NCI-H2081 (cell line): ENCODE measurements at places on chromosomes 16 and 17.

DNA sequence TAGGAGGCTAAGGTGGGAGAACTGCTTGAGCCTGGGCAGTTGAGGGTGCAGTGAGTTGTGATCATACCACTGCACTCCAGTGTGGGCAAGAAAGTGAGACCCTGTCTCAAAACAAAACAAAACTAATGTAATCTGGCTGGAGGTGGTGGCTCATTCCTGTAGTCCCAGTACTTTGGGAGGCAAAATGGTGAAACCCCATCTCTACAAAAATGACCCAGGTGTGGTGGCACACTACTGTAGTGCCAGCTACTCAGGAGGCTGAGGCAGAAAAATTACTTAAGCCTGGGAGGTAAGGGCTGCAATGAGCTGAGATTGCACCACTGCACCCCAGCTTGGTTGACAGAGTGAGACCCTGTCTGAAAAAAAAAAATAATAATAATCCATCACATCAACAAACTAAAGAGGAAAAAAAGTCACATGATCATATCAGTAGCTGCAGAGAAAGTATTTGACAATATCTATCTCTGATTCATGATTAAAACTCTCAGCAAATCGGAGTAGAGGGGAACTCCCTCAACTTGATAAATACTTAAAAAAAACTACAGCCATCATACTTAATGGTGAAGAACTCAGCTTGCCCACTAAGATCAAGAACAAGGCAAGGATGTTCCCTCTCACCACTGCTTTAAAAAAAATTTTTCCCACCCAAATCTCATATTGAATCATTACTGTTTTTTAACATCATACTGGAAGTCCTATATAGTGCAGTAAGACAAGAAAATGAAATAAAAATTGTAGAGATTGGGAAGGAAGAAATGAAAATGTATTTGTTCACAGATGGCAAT is 31.0 kb downstream of the DHRS7B start:
- no peak for DNase-seq

DNA sequence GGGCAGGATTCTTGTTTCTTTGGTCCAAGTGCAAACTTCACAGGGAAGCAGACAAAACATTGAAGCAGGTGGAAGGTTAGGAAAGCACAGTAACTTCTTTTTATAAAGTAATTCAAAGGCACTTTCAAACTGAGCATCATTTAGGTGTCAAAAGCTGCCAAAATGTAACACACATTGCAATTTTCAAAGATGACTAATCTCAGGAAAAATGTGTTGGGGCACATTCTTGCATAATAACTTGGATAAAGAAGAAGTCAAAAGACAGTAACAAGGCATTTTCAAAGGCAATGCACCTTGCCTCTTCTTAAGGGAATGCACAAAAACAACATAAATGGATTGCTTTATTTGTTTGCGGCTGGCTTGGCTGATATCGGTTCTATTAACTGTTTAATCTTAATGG is 3.6 kb downstream of the KCNJ2 start:
- no peak for DNase-seq

- no peak for DNase-seq
Measured at GRCh38 chr16:4052096-4052495, 64.1 kb downstream of the ADCY9 start.

GRCh38 chr16:63422715-63423114 is 1386.5 kb upstream of the CDH8 start:
- DNase-seq = no peak

GRCh38 chr17:80940171-80941123 is 51.2 kb upstream of the CHMP6 start:
- no peak for DNase-seq

GRCh38 chr17:17175917-17176316 is 30.2 kb downstream of the PLD6 start:
- DNase-seq = no peak

DNA sequence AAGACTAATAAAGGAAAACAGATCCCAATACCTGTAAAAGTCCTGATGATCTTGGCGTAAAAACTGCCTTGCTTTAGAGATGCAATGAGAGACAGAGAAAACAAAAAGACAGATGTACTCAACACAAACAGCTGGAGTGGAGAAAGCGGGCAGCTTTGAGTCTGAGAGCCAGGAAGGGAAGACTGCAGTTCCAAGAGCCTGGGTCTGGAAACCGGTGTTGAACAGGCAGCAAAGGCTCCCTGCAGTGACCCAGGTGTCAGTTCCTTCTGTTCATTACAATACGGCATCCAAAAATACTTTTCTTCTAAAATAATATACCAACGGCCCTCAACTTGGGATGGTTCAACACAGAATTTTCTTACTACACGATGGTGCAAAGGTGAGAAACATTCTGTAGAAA is 29.6 kb downstream of the VPS53 start:
- no peak for DNase-seq

DNA sequence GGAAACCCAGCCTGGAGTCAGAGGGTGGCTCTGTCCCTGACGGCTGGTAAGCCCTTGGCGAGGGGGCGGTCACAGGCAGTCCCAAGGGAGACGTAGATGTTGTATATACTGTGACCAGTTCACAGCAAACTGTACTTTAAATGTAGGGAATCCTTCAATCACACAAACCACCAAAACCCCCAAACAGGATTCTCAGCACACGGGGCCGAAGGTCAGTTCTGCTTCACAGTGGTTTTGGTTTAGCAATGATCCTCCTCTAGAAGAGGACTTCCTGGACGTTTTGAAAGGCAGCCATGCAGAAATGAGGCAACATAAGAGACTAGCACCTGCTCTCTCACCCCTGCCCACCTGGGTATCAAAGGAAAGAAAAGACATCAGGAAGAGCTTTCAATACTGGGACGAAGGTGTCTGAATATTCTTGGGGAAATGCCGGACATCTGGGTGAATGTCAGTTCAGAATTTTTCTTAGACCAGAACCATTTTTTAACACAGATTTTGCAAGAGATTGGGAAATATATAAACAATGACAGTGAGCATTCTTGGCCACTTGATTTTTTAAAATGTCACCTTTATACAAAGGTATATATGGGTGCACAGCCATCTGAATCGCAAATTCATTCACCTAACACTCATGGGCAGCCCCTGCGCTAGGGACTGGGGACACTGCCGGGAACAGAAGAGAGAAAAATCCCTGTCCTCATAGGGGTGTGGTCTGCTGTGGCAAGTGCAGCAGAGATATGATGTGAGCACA is 74.2 kb downstream of the CRISPLD2 start:
- no peak for DNase-seq

DNA sequence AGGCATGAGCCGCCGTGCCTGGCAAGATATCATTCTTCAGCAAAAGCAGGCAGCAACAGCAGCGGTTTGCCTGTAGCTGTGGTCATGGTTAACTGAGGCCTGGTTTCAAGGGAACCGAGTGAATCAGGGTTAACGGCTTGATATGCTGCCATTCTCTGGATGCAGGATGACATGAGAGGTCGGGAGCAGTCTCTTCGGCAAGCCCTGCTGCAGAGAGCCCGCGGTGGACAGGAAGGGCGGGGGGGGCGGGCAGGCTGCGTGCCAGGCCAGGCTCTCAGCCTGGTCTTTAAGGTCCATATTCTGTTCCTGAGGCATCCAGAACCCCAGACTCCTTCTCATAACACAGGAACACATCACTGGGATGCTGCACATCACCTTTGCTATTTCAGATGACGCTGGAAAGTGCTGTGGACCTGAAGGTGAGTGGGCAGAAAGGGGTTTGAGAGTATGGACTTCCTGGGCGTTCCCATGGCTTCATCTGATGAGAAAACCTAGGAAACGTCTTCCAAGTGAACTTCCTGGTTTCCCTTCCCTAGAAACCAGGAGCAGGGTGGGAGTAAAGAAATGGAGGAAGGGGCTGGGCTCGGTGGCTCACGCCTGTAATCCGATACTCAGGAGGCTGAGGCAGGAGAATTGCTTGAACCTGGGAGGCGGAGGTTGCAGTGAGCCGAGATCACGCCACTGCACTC is 165.6 kb upstream of the RPH3AL start:
- DNase-seq = no peak

DNA sequence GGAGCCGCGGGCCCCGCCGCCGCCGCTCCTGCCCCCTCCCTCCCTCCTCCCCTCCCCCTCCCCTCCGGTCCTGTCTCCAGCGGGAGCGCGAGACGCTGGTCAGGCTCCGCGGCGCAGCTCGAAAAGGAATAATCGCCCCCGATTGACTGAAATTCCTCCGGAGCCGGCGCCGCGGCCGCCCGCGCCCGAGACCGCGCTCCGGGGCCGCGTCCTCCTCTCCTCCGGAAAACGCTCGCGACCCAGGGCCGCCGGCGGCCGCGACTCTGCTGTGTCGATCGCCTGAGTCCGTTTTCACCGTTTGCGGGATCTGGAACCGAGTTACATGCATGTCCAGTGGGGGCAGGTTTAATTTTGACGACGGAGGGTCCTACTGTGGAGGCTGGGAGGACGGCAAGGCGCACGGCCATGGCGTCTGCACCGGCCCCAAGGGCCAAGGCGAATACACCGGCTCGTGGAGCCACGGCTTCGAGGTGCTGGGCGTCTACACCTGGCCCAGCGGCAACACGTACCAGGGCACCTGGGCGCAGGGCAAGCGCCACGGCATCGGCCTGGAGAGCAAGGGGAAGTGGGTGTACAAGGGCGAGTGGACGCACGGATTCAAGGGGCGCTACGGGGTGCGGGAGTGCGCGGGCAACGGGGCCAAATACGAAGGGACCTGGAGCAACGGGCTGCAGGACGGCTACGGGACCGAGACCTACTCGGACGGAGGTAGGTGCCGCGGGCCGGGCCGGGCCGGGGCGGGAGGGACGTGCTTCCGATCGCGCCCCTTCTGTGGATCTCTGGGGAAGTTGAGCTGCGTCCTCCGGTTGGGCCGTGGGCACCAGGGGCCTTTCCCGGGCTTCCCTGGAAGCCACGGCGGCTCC is 744 bp downstream of the JPH3 start:
- no peak for DNase-seq

DNA sequence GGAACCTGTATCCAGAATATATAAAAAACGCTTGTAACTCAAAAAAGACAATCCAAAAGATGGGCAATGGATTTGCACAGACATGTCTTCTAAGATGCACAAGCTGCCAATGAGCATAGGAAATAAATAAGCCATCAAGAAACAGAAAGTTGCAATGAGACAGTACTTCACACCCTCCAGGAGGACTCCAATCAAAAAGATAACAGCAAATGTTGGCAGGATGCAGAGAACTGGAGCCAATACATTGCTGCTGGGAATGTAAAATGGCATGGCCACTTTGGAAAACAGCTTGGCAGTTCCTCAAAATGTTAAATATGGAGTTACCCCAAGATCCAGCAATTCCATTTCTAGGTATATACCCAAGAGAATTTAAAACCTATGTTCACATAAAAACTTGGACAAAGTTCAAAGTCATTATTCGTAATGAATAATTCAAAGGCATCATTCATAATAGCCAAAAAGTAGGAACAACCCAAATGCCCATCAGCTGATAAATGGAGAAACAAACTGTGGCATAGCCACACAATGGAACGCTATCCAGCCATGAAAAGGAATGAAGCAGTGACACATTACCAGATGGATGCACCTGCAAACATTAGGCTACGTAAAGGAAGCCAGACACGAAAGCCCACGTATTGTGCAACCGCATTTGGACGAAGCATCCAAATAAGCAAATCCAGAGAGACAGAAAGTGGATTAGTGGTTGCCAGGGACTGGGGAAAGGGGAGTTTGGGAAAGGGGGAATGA is 25.6 kb downstream of the GGA2 start:
- no peak for DNase-seq

GRCh38 chr17:8469964-8470363 is 34.3 kb downstream of the NDEL1 start:
- no peak for DNase-seq

GRCh38 chr16:80587071-80587470 is 46.3 kb downstream of the DYNLRB2 start:
- DNase-seq = no peak

- DNase-seq = no peak
Measured at GRCh38 chr16:83393196-83393981, 414.4 kb upstream of the HSBP1 start.

GRCh38 chr17:66507103-66507923 is 204.9 kb downstream of the PRKCA start:
- no peak for DNase-seq

DNA sequence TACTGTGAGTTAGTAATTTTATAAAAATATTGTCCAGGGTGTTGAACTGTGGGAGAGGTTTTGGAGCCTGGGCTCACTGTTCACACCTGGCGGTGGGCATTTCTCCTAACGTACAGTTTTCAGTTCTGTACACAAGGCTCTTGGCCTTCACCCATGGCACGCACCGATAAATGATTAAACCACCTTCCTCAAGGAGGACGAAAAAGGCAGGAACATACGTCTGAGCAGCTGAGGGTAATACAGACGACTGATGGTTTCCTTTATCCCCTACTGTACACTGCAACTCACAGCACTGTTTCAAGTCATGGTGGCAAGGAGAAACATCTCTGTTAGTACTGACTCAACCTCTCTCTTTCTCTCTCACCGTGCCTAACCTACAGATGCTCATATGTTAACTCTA is 1.4 kb upstream of the ST6GALNAC1 start:
- DNase-seq = no peak

DNA sequence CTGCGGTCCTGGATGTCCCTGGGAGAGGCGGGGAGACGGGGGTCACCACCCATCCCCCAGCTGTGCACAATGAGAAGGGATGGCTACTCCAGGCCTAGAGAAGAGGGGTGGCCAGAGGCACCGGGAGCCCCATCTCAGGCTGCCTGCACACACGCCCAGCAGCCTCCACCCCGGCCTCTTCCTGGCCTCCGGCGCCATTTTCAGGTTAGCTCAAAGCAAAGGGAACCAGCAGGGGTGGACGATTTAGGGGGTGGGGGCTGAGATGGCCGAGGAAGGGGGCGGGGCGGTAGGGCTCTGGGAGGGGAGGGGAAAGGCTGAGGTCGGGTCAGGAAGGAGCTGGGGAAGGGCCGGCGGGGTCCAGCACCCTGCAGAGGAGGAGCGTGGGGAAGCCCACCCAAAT is 42.8 kb downstream of the SRCIN1 start:
- DNase-seq = no peak

GRCh38 chr17:80283116-80283852 is 22.6 kb downstream of the RNF213 start:
- DNase-seq = no peak

- DNase-seq = no peak
Measured at GRCh38 chr16:4945560-4946502, 8.9 kb upstream of the PPL start.

DNA sequence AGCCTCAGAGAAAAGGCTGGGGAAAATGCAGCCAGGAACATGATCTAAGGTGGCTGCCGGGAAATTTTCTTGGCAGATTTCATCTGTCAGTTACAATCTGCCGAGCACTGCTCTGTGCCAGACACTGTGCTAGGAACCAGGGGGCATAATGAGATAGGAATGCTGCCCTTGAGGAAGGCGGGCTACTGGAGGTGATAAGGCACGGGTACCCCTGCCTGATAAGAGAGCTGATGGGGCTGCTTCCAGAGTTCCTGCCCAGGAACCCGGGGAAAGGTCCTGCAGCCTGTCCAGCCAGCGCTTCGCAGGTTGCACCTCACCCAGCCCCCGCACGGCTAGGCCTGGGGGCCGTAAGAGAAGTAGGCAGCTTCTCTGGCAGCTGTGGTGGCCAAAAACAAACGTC is 3.1 kb downstream of the SCNN1G start:
- DNase-seq = no peak

- DNase-seq = no peak
Measured at GRCh38 chr16:2524339-2524938, 4.3 kb downstream of the AMDHD2 start.
